ENCODE measurements at places on chromosomes 3 and 15.

GRCh38 chr15:97078591-97078990 lies 748.1 kb downstream of the NR2F2 start:
- DNase-seq, result no peak

- DNase-seq, result no peak
Measured at GRCh38 chr3:141789281-141789680, 26.1 kb downstream of the GRK7 start.

DNA sequence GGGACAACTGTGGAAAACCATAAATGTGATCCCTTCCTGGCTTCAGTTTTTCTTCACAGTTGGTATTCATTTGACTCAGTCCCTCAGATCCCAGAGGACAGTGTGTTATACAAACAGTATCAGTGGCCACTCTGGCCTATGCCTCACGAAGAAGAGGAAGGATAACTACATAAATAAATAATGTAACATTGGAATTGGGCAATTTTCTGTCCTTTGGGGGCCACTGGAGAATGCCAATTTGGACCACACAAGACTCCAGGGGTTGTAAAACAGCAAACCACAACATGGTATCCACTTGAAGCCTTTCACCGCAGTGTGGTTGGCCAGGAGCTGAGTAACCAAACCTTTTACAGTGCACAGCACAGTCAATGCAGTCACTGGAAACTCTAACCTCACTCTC lies 1077.0 kb downstream of the ROBO2 start:
- no peak for DNase-seq

DNA sequence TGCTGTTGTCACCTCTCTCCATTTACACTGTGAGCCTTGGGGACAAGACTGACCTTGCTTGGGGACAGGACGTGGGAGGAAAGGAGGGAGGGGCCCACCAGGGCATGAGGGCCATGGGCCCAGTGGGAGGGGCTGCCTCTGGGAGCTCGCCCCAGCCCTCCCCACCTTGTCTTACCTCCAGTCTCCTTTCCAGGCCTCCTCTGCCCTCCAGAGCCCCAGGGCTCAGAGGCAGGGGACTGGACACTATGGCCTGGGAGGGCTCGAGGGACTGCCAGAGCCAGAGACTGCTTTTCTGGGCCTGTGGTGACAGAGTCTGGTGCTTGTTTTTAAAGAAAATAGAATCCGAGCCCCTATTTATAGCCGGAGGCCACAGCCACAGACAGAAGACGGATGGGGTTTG lies 10.2 kb downstream of the CSPG4 start:
- DNase-seq, result no peak

DNA sequence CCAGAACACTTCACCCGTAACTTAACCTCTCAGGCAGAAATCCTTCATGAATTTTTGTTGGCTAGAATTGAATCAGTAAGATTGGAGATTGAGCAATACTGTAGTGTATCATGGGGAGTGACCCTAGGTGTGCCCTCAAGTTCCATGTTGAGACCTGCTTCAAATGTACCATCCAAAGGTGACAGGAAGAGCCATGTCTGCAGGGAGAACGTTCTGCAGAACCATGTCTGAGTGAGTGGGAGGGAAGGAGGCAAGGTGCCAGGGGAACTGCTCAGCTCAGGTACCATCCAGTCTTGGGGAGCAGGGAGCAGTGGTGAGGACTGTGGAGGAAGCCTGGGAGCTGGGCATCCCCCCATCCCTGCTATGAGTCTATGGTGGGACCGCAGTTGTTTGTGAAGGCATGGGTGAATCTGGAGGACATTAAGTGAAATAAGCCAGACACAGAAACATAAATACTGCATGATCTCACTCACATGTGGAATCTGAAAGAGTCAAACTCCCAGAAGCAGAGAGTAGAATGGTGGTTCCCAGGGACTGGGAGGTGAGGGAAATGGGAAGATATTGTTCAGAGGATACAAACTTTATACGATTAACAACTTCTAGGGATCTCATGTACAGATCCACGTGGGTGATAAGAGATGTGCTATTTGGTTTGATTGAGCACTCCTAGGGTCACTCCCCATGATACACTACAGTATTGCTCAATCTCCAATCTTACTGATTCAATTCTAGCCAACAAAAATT lies 23.3 kb downstream of the CFAP161 start:
- DNase-seq, result no peak

DNA sequence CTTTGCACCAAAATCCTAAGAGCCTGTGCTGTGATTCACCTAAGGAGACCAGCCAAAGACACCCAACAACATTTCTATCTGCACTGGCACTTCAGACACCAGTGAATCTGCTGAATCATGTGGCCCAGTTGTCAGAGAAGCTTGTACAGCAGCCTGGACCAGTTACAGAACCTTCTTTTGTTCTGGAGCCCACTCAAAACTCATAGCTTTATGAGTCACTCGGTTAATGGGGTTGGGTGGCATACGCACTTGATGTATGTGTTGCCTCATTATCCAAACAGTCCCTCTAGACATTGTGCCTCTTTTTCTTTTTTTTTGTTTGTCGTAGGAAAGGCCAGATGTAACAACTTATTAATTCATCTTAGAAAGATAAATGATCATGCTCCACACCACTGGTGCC lies 25.6 kb upstream of the GOLGA6L2 start:
- DNase-seq, result no peak

Measured in stimulated activated CD4-positive, alpha-beta T cell treated with anti-CD3 and anti-CD28 coated beads, Interleukin-15, amount 100 ng/mL, for 1 hour (primary cell).